ENCODE measurements at places on chromosomes 12 and 14. TPM values are rescaled to one million over a fixed set of nuclear protein-coding genes. Genes with fewer than 3 reads are reported as not detected.

- no peaks in the 10 kb centered on the region for H3K27me3 ChIP-seq
- no peaks in the 10 kb centered on the region for H3K36me3 ChIP-seq
- DNase-seq, result no peak
- peak overlapping the region; percentile 68 for H3K4me3 ChIP-seq
- peaks cover 70% of the 10 kb centered on the region for H3K4me1 ChIP-seq
These were observed 39.6 kb downstream of the CCDC85C start for GRCh38 chr14:99564256-99564925.

DNA sequence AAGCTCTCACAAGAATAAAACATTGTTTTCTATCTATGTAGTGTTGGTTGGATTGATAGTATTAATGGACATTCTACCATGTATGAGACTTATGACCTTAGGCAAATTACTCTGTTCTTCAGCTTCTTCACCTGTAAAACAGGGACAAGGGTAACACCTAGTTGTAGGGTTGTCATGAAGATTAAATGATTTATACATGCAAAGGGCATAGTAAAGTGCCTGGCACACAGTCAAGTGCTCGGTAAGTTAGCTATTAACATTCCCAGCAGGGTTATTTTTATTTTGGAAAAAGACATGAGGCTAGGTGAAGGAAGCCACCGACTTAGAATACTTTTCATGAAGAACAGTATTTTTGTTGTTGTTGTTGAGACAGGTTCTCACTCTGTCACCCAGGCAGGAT, 71.2 kb upstream of the PLXNC1 start:
- peaks cover 30% of the 10 kb centered on the region for H3K4me1 ChIP-seq
- no peaks in the 10 kb centered on the region for H3K36me3 ChIP-seq
- H3K4me3 ChIP-seq, result no peak overlapping the region
- peaks cover 14% of the 10 kb centered on the region for H3K27me3 ChIP-seq
- H3K27ac ChIP-seq, result no peak overlapping the region

- peaks cover 9% of the 10 kb centered on the region for H3K27me3 ChIP-seq
- no peak for DNase-seq
- H3K27ac ChIP-seq, result peak overlapping the region; percentile 98
- peak overlapping the region; percentile 73 for H3K4me3 ChIP-seq
These were observed 43.5 kb downstream of the B4GALNT3 start for GRCh38 chr12:503111-503761.

- H3K36me3 ChIP-seq, result no peaks in the 10 kb centered on the region
- H3K27ac ChIP-seq, result no peak overlapping the region
- no peaks in the 10 kb centered on the region for H3K27me3 ChIP-seq
- no peak overlapping the region for H3K4me3 ChIP-seq
These were observed 66.1 kb upstream of the GRIP1 start for GRCh38 chr12:66744956-66745383.

- H3K36me3 ChIP-seq, result peaks cover 2% of the 10 kb centered on the region
- peak overlapping the region; percentile 67 for H3K4me3 ChIP-seq
- H3K4me1 ChIP-seq, result peaks cover 9% of the 10 kb centered on the region
- no peaks in the 10 kb centered on the region for H3K27me3 ChIP-seq
These were observed 3.1 kb upstream of the CREBL2 start for GRCh38 chr12:12608557-12608957.

GRCh38 chr12:88553941-88554658, 26.2 kb downstream of the KITLG start:
- H3K36me3 ChIP-seq, result peaks cover 5% of the 10 kb centered on the region
- peaks cover 45% of the 10 kb centered on the region for H3K4me1 ChIP-seq
- H3K4me3 ChIP-seq, result peak overlapping the region; percentile 26
- no peaks in the 10 kb centered on the region for H3K27me3 ChIP-seq

GRCh38 chr12:3885277-3886094, 12.3 kb upstream of the PARP11 start:
- no peak overlapping the region for H3K27ac ChIP-seq
- H3K4me3 ChIP-seq, result no peak overlapping the region
- no peak for DNase-seq
- no peaks in the 10 kb centered on the region for H3K36me3 ChIP-seq
- H3K4me1 ChIP-seq, result peaks cover 4% of the 10 kb centered on the region

DNA sequence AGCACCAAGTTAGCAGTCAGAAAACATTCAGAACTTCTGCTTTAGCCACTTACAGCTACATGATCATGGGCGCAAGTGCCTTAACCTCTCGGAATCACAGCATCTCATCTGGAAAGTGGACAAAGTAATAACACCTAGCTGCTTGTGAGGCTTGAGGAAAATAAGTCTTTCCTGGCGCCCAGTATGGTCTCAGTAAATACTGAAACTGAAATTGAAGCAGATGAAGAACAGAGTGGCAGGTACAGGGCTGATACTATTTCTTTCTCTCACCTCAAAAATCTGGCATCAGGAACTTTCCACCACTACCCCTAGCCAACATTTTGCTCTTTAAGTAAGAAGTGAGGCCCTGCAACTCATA, 129.7 kb upstream of the FUT8 start:
- no peaks in the 10 kb centered on the region for H3K36me3 ChIP-seq
- H3K27ac ChIP-seq, result no peak overlapping the region
- no peak for DNase-seq
- peaks cover 19% of the 10 kb centered on the region for H3K4me1 ChIP-seq
- H3K4me3 ChIP-seq, result no peak overlapping the region

- H3K27ac ChIP-seq, result no peak overlapping the region
- DNase-seq, result no peak
- no peak overlapping the region for H3K4me3 ChIP-seq
- no peaks in the 10 kb centered on the region for H3K27me3 ChIP-seq
- peaks cover 5% of the 10 kb centered on the region for H3K4me1 ChIP-seq
- H3K36me3 ChIP-seq, result peaks cover 4% of the 10 kb centered on the region
These were observed 32.2 kb upstream of the KTN1 start for GRCh38 chr14:55547650-55548315.

DNA sequence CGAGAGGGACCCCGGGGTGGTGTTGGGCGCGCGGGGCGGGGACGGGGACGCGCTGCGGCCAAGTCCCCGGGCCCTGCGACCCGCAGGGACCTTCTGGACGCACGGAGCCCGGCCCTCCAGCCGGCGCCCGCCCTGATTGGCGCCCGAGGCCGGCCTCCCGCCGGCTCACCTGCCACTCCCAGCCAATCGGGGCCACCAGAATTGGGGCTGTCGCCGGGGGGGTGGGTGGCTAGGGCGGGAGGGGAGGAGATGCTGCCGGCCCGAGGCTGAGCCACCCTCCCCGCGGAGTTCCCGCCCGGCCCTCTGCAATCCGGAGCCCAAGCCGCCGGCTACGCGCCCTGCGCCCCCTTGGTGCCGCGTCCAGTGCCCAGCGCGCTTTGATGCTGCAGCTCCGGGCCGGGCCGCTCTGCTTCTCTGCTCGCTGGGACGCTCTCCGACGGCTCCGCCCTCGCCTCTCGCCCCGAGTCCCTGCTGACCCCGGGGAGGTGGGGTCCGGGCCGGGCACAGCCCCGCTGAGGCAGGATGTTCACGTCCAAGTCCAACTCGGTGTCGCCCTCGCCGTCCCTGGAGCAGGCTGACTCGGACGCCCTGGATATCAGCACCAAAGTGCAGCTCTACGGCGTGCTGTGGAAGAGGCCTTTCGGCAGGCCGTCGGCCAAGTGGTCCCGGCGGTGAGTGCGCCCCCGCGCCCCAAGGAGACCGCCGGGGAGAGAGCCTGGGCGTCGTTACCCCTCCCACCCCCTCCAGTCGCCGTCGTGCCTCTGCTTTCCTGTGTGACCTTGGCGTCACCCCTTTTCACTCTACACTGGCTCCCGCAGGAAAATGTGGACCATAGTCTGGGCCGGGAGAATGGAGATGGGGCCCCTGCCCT, at the start of gene PLEKHD1:
TSS of gene PLEKHD1 (plus strand) at position 285 of the 871 bp plus-strand sequence. CDS start at position 523, 238 bp downstream.
- no peak within 1 kb of the TSS for H3K27ac ChIP-seq
- H3K36me3 ChIP-seq, result no peaks in the 10 kb centered on the region
- H3K4me3 ChIP-seq, result peak within 1 kb of the TSS; percentile 85
- H3K4me1 ChIP-seq, result peaks cover 8% of the 10 kb centered on the region
- peaks cover 81% of the 10 kb centered on the region for H3K27me3 ChIP-seq

DNA sequence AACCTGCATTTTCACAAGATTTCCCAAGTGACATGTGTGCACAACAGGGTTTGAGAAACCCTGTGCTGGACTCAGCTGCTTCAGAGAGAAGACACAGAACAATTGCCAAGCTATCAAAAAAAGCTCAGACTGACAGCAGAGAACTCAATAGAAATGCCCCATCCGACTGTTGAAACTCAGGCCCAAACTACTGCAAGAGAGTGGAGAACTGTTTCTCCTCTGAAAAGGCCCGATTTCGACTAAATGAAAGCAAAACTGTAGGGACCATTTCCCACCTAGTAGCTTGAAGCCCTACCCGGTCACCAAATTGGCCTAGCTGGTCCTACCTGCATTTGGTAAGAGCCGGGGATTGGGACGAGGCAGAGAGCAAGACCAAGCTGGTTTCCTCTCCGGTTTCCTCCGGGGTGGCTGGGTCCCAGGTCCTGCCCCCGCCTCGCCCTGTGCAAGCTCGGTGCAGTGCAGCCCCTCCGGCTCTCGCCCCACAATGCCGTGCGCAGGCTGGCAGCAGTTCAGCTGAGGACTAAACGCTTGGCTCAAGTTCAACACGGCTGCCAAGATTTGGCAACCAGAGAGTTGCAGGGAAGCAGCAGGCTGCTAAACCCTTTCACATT, 1180.6 kb downstream of the VRK1 start:
- H3K27ac ChIP-seq, result no peak overlapping the region
- H3K4me3 ChIP-seq, result peak overlapping the region; percentile 51
- peaks cover 28% of the 10 kb centered on the region for H3K4me1 ChIP-seq
- H3K36me3 ChIP-seq, result no peaks in the 10 kb centered on the region
- H3K27me3 ChIP-seq, result peaks cover 14% of the 10 kb centered on the region
- no peak for DNase-seq

GRCh38 chr12:77924703-77925102, 94.0 kb downstream of the NAV3 start:
- H3K4me1 ChIP-seq, result peaks cover 14% of the 10 kb centered on the region
- no peaks in the 10 kb centered on the region for H3K36me3 ChIP-seq
- no peak overlapping the region for H3K4me3 ChIP-seq
- no peak overlapping the region for H3K27ac ChIP-seq
- H3K27me3 ChIP-seq, result peaks cover 3% of the 10 kb centered on the region

RBM25 gene
- total RNA-seq, result 77.9 TPM

ACACB gene
- 22.7 TPM for total RNA-seq

SLC10A1 gene
- total RNA-seq, result not detected

SLCO1A2 gene
- total RNA-seq, result 10.7 TPM

CCDC197 gene
- not detected for total RNA-seq

AGAP2 gene
- 0.33 TPM for total RNA-seq

FAM90A1 gene
- 0.36 TPM for total RNA-seq

PCK2 gene
- 40.9 TPM for total RNA-seq

Measured in type B pancreatic cell (in vitro differentiated cells).